Calu3 (cell line): ENCODE measurements at places on chromosomes 16 and 17.

DNA sequence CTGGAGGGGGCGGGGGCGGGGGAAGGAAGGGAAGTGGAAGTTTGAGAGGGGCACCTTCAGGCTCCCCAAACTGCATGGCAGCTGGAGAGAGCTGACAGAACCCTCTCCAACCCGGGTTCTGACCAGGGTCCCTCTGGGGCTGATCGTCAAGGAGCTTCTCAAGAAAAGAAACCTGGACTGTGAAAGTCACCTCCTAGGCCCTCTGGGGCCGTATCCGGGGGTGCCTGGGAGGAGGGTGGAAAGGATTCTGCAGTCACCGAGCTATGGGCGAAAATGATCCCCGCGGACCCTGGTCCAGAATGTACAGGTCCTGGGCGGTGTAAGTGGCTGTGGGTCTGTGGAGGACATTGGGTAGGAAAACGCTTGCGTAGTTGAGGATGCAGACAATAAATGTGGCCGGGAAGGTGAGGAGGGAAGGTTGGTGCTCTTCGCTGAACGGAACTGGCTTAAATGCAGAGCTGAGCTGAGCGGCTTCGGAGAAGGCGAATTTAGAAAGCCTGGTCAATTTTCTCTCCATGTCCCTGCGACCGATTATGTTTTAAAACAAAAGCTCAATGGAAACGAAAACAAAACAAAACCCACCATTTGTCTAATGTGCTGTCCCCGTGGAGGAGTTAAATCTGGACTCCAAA is 3.6 kb upstream of the LHX1 start:
- no peak for DNase-seq

DNA sequence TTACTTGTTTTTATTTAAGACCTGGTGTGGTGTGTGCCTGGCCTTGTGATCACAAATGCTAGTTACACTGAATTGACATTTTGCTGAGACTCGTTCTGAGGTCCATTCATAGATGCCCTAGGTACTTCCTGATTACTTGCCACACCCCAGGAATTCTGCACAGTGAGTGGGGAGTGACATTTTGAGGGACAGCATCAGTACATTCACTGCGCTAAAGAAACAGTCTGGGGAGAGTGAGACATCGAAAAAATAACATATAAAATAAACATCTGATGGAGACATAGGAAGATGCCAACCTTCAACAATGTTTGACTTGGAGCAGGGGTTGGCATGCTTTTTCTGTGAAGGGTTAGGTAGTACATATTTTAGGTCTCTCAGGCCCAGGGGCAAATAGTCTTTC is 30.4 kb downstream of the ABCC1 start:
- no peak for DNase-seq

DNA sequence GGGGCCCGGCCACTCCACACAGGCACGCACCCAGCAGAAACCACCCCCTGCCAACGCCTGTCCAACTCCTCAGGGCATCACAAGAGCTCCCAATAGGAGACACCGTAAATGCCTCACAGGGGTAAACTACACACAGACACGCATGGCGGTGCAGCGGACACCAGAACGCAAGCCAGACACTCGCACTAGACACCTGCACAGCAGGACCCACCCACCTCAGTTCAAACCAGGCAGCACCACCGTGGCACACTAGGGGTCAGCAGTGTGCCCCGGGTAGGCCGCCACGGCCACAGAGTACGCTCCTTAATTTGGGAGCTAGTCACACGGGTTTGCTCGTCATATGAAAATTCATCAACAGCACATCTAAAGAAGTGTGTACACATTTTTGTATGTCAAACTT is 3.4 kb downstream of the SLC38A10 start:
- peak; percentile 64 for DNase-seq

DNA sequence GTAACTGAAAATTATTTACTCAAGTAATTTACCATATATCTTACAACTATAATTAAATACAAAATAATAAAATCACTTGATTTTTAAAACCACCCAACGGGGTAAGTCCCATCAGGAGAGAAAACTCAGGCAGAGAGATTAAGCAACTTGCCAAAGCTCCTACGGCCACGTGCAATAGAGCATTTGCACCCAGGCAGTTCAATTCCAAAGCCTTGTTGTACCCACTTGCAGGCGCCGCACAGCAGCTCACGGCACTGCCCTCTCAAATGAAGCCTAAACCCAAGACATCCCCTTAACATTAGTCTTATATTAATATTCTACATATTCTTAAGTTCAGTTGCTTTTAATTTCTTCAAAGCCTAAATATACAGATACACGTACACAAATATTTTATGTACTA is 75.7 kb downstream of the SPAG9 start:
- no peak for DNase-seq

DNA sequence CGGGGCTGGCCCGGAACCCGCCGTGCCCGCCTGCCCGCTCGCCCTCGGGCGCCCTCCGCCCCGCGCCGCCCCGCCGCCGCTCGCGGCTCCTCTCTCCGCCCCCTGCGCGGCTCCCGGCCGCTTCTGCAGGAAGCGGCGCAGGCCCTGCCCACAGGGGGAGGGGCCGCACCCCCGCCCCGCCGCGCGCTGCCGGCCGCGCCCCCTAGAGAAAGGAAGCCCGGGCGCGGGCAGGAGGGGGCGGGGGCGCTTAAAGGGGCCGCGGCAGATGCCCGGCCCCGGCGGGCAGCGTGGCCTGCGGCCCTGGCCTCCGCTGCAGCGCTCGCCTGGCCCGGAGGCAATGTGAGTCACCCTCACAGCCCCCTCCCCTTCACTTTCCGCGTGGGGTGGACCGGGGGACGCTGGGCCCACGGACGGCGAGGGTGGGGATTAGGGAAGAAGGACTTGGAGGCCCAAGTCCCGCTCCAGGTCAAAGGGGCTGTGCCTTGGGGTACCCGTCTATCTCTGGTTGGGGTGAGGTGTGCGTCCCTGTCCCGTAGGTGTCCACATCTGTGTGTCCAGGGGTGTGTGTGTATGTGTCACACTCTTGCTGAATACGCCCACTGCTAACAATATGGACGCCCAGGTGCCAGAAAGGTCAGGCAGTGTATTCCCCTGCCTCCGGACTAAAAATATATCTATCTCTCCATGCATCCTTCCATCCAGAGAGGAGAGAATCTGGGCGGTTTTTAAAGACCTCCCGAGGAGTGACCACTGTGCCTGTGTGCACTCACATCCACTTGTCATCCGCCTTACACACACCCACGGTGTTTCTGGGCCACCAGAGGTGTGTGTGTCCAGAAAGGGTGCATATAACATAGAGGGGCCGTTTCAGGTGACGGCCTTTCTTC is at the start of gene GIT1:
Gene GIT1, minus strand, starts transcription at position 125 of the 887 bp plus-strand sequence. CDS start 270 bp downstream, outside the sequence.
- DNase-seq, result peak; percentile 91

DNA sequence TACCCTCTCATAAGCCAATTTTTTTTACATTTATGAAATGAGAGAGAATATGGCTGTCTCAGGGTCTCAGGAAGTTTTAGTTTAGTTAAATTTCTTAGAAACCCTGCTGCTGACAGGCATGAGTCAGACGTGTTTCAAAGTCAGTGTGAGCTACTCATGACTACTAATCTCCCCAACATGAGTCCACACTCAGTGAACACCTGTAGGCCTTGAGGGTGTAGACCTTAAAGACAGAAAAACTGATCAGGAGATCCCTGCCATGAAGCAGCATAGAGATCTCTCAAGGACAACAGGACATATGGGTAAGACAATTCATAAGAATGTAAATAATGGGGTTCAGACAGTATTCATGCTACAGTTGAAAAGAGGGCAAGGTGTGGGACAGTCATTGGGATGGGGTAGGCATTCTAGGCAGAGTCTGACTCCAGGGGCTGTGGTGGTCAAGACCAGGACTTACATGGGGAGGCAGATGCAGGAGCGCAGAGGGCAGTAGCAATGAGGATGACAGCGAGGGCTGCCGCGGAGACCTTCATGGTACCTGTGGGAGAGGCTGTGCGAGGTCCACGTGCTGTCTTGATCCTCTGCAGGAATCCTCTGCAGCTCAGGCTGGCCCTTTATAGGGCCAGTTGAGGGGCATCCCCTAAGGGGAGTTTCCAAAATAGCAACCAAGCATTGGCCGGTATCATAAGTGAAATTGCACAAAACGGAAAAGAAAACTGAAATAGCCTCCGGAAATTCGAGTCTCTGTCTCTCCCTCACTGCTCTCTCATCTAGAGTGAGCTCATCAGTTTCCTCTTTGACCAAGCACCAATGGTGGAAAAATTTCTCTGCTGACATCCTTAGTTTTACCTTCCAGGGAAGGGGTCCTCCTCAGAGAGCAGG is at the start of gene CCL5:
Gene CCL5, minus strand, starts transcription at position 588 of the 882 bp plus-strand sequence.
- DNase-seq, result no peak

DNA sequence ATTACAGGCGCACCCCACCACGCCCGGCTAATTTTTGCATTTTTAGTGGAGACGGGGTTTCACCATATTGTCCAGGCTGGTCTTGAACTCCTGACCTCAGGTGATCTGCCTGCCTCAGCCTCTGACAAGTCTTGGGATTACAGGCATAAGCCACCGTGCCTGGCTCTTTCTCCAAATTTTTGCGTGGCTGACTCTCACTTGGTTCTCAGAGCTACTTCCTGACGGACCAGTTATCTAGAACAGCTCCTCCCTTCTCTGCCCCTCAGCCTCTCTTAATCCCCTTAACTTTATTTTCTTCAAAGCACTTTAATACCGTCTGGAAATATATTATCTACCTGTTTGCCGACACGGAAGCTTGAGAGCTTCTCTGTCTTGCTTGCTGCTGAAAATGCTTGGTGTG is 4.2 kb downstream of the YPEL2 start:
- no peak for DNase-seq

GRCh38 chr16:55232822-55233221 is 91.2 kb upstream of the IRX6 start:
- DNase-seq, result no peak

- DNase-seq, result no peak
These were observed 145.6 kb upstream of the TBX2 start for GRCh38 chr17:61253937-61254574.

DNA sequence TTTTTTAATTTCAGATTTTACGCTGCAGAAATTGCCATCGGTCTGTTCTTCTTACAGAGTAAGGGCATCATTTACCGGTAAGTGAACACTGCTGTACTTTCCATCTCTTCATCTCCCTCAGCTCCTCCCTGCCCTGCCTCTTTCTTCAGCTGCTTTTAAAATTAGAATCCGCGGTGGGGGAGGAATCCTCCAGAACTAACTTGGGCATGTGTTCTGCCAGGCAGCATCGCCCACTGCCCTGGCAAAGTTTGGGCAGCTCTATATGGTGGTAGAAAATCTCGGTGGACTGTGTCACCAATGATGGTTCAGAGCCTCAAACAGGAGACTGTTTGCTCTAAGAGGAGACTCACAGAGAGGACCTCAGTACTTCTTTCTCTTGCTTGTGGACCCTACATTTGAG is 81.6 kb upstream of the CACNG3 start:
- no peak for DNase-seq

GRCh38 chr16:66408163-66409048 is 18.7 kb upstream of the BEAN1 start:
- DNase-seq, result peak; percentile 57

GRCh38 chr17:77124192-77124889 is 16.4 kb upstream of the SEC14L1 start:
- peak; percentile 43 for DNase-seq

DNA sequence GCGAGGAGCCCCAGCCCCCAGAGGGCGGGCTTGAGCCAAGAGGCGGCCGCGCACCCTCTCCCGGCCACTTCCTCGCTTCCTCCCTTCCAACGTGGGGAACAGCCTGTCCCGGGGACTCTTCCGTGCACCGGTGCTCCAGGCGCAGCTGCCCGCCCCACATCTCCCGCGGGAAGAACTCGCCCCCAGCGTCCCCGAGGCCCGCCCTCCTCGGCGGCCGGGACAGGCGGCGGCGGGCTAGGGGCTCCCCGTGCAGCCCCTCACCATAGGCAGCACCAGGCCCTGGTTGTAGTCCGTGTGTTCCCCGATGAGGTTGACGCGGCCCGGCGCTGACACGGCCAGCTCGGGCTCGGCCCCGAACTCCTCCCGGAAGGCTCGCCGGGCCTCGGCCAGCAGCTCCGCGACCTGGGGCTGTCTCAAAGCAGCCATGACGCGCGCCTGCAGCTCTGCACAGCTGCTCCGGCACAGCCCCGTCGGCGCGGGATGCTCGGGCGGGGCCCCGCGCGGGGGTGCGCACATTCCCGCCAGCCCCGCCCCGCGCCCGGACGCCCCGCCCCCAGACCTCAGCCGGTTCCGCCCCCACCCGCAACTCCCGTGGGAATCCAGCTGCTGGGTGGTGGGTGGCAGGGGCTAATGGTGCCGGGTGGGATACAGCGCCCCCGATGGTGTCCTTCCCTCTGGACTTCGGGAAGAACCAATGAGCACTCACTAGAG is at the start of gene GALK1:
Gene GALK1, minus strand, starts transcription at position 482 of the 711 bp plus-strand sequence. Its CDS starts 56 bp downstream, at position 426.
- peak; percentile 83 for DNase-seq

- DNase-seq, result no peak
These were observed 686.8 kb upstream of the KIF2B start for GRCh38 chr17:53135969-53136368.

GRCh38 chr17:83014297-83014696 is 65.1 kb upstream of the METRNL start:
- DNase-seq, result no peak

DNA sequence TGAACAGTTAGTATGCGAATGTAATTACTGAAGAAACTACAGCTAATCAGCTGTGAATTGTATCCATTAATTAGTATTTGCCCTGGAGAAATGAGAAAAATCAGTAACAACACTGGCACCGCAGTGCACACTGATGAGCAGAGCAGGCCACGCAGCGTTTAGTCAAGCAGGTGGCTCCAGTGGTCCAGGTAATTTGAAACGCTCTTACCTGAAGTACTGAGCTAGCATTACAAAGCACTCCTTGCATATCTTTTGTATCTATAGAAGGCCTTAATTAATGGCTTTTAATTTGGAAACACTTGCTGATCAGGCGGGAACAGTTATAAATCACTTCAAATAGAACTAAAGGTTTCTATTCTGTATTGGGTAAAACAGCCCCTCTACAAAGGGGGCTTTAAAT is 76.4 kb downstream of the TOX3 start:
- DNase-seq, result no peak

DNA sequence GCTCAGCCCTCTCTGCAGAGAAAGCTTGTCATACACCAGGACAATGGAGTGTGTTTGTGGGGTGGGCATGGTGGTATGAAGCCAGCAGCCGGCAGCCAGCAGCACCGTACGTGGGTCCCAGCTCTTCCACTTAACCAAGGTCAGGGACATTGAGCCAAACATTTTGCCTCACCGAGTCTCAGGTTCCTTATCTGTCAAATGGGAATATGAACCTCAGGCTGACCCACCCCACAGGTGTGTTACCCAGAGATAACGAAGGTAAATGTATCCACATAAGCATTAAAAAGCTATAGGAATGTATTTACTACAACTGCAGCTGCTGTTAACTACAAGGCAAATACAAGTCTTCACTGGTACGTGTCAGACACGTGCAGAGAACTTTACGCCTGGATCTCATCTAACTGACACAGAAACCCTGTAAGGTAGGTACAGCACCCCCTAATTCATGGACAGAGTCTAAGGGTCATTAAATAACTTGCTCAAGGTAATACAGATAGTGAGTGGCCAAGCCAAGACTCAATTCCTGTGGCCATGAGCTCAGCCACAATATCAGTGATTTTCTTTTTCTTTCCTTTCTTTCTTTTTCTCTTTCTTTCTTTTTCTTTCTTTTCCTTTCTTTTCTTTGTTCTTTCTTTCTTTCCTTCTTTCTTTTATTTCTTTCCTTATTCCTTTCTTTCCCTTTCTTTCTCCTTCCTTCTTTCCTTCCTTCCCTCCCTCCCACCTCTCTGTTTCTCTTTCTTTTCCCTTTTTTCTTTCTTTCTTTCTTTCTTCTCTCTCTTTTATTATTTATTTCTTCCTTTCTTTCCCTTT is 990 bp downstream of the SLC5A11 start:
- DNase-seq, result no peak

GRCh38 chr16:49022351-49022963 is 259.2 kb downstream of the CBLN1 start:
- DNase-seq, result no peak

GRCh38 chr16:4693956-4694641 is 737 bp downstream of the NUDT16L1 start:
- DNase-seq, result peak; percentile 42
